ENCODE measurements at places on chromosomes 7 and 10.

GRCh38 chr7:138753610-138754009, 44.2 kb upstream of the TMEM213 start:
- DNase-seq = no peak

GRCh38 chr7:32476816-32477648, 13.1 kb downstream of the LSM5 start:
- DNase-seq = no peak

- DNase-seq = no peak
These were observed 336.7 kb downstream of the C7orf25 start for GRCh38 chr7:42575171-42575570.

- DNase-seq = peak; percentile 41
These were observed 65.5 kb upstream of the SH2B2 start for GRCh38 chr7:102220960-102221800.

DNA sequence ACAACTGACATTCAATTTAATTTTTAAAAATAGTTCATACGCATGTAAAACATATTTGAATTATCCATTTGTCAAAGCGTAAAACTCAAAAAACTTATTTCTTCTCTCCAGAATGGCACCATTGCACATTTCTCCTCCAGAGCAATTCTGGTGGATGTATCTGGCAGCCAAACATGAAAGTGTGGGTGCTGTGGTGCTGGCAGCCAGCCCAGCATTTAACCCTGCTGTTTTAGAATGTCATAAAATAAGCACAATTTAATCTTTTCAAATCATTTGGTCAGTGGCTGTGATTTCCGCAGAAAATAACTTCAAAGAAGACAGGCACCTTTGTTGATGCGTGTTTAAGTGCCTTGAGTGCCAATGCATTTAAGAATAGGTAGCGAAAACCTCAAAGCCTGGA, 302.7 kb upstream of the MEOX2 start:
- no peak for DNase-seq

GRCh38 chr7:78081888-78082287, 283.3 kb downstream of the PHTF2 start:
- no peak for DNase-seq

DNA sequence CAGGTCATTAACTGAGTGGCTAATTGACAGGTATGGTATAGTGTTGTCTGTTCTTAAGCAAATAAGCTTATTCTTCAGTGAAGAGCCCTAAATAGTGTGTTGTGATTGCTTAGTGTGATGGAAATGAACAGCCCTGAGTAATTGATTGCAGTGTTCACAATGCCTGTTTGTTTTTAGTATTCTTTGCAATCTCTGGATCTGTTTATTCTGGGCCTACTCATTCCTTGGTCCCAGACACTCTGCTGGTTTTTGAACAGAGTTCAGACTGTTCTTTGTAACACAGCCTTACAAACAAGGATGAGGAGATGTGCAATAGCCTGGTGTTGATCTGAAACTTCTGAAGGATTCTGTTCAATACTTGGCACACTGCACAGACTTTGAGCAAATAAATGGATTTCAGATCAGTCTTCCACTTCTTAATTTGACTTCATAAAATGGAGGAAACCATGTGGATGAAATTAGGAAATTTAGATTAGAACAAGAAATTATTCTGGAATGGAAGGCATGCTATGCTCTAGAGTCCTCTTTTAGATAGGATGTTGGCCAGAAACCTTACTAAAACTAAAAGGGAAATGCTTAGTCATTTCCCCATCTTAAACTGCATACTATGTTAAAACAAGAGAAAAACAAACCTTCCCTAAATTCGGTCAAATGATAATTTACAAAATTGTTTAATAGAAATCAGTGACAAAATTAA, 444.2 kb upstream of the SEMA3D start:
- DNase-seq = no peak

DNA sequence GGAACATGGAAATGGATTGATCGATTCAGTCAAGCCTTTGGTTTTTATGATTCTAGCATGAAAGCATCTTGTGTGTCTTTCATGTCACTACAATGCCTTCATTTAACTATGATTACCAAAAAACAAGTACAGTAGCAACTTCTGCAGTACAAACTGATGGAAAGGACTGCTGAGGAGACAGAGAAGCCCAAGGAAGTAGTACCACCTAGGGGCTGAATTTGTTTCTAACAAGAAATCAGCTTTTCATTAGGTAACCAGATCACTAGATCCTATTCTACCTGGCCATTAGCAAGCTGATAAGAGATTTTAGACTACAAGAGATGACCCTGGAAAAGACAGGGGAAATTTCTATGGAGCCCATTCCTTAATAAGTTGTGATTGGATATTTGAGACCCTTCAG, 3.2 kb upstream of the IFIT1 start:
- DNase-seq = peak; percentile 34

GRCh38 chr10:50993771-50994251, 80.5 kb upstream of the PRKG1 start:
- DNase-seq = no peak

DNA sequence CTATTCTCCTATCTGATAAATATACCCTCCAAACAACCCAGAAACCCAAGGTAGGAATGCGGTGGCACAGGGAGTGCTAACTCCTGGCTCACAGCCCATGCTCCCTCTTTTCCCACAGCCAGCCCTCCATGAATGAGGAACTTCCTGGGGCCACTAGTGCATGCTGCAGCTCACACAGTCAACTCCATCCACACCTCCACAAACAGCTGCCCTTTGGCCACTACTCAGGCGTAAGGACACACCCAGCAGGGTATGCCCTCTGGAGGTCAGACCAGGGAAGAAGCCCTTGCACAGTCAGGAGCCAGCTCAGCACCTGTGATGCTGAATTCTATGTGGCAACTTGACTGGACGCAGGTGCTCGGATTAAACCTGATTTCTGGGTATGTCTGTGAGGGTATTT, 85.2 kb upstream of the PIK3CG start:
- no peak for DNase-seq

- no peak for DNase-seq
These were observed 86.0 kb upstream of the ARID5B start for GRCh38 chr10:61815496-61815895.

DNA sequence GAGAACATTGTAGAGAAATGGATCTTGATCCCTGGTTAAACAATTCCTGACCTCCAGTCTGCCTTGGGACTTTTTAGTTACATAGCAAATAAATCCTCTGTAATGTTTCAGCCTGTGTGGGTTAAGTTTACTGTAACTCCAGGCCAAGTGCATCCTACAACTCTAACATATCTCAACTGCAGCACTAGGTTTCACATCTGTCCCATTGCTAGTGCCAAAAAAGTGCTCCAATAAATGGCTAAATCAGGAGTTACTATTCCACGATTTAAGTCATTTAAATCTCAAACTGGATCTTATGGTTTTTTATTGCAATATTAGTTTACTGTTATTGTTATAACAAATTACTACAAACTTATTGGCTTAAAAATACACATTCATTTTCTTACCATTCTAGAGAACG, 479.6 kb downstream of the GPAM start:
- DNase-seq = no peak

DNA sequence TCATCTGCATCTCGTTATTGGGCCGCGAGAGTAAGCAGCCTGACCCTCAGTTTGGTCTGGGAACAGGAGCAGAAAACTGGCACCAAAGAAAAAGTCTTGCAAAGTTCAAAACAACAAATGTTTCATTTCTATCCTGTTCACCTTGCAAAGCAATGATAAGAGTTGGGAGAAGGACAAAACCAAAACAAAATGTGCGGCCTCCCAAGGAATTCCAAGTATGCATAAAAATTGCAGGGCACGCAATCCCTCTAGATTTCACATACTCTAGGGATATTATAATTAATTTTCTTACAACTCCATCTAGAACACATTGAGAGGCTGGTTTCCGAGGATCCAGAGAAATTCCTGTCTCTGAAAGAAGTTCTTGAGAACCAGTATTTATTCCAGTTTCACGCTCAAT, 20.1 kb downstream of the CHUK start:
- DNase-seq = peak; percentile 10

DNA sequence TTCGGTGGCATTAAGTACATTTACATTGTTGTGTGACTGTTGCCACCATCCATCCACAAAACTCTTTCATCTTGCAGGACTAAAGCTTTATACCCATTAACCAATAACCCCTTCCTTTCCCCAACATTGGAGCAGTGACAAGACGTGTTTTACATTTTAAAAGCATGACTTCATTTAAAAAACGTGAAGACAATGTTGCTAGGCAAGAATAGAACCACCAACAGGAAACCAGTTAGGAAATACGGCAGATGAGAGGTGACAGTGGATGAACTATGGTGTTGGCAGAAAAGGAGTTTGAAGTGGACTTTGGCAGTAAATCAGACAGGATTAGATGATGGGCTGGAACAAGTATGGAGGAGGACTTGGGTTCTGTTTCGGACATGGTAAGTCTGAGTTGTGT, 17.0 kb downstream of the TMEM236 start:
- DNase-seq = peak; percentile 28

GRCh38 chr7:27217951-27218350, 18.1 kb upstream of the HOXA13 start:
- DNase-seq = no peak

DNA sequence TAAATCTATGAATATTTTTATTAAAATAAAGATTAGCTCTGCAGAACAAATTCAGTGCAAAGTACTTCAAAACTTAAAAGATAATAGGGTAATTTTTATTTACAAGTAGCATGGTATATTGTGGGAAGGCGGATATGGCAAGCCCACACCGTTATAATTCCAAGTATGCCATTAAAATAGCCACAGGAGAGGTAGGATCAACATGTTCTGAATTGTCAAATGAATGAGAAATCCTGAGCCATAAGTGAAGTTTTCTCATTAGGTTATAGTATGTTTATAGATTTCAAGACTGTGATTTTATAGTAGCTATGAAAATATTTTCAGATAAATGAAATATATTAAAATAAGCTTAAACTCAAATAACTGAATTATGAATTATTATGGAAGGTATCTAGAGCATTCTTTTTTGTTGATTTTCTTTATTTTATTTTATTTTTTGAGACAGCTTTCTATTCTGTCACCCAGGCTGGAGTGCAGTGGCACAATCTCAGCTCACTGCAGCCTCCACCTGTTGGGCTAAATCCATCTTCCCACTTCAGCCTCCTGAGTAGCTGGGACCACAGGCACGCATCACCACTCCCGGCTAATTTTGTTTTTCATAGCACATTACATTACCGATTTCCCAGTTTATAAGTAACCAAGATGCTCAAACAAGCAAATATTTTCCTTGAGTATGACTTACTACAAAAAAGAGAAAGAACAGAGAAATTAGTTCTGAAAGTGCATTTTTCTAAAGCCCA, 956.6 kb downstream of the GATA3 start:
- no peak for DNase-seq

GRCh38 chr10:71059054-71059818, 153.1 kb upstream of the UNC5B start:
- no peak for DNase-seq

GRCh38 chr7:159140170-159140910, 4.3 kb downstream of the VIPR2 start:
- no peak for DNase-seq

- no peak for DNase-seq
These were observed 233.3 kb upstream of the CACNA2D1 start for GRCh38 chr7:82676777-82677463.

GRCh38 chr10:93150289-93150688, 76.6 kb downstream of the CYP26A1 start:
- DNase-seq = peak; percentile 27

DNA sequence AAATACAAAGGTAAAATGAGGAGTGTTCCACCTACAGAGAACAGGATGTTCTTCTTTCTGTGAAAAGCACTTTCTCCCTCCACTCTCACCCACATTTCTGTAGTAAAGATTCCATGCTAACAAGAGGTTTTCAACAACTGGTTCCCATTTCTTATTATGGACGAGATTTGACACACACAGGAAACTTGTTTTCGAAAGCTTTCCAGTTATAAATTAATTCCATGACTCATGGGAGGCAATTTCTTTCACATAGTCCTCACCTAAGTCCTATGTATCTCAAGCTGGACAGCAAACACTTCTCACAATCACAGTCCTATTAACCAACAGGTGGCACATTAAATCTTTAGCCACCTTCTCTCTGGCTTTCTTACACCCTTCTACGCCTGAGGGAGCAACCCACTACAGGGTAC, 24.5 kb downstream of the RAPGEF5 start:
- no peak for DNase-seq

- no peak for DNase-seq
These were observed 2.7 kb upstream of the CPA5 start for GRCh38 chr7:130341882-130342281.

DNA sequence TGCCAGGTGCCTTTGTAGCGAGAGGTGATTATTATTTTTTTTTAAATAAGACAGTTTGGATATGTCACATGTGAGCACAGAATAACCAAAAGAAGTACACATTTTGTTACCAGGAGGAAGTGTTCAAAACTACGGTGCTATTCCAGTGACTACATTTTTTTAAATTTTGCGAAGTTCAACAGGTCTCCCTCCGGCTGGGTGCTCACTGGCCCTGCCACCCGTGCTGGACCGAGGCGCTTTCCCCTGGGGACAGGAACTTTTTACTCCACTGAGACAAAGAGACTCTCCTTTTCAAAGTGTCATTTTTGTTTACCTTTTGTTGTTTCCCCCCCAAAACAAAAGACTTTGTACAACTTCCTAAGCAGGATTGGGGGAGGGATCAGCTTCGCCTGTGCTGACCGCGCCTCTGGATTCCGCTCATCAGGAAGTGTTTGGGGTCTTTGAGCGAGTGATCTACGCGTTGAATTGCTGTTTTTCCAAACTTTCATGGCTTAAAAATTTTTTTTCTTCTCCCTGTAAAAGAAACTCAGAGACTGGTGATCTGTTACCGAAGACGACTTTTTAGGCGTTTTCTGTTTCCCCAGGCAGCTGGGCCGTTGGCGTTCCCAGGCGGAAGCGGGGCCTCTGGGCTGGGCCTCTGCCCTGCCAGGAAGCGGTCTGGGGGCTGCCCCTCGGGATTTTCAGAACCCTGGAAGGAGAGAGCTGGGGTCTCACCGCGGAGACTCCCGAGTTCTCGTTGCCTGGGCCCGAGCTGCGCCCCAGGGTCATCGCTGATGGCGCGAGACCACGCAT, 7.2 kb downstream of the EN2 start:
- DNase-seq = no peak

DNA sequence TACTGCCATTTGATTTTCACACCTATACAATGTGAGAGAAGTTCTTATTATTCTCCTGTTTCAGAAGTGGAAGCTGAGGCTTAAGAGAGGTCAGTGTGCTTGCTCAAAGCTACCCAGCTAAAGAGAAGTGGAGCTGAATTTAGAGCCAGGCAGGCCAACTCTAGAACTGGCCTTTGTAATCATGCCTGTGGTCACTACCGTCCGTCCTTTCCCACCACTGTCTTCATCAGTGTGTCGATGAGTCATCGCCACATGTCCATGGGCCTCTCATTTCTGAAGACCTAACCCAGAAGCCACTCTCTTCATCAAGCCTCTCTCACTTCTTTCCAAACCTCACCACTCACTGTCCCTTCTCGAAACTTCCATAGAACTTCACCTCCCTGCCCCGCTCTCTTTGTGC, 237.8 kb downstream of the KIAA1217 start:
- no peak for DNase-seq

- DNase-seq = no peak
These were observed 14.9 kb upstream of the ARPC1B start for GRCh38 chr7:99359465-99360154.

- no peak for DNase-seq
These were observed 149.8 kb upstream of the WNT16 start for GRCh38 chr7:121178869-121179497.
